ENCODE measurements at places on chromosomes 11 and 22. TPM values are rescaled to one million over a fixed set of nuclear protein-coding genes. Genes with fewer than 3 reads are reported as not detected.

GRCh38 chr11:78038697-78039313, 15.7 kb upstream of the KCTD14 start:
- DNase-seq: no peak

GRCh38 chr11:78000193-78000592, 5.7 kb upstream of the INTS4 start:
- peak; percentile 25 for DNase-seq

- DNase-seq: no peak
These were observed 27.9 kb downstream of the OR9I1 start for GRCh38 chr11:58097437-58097836.

DNA sequence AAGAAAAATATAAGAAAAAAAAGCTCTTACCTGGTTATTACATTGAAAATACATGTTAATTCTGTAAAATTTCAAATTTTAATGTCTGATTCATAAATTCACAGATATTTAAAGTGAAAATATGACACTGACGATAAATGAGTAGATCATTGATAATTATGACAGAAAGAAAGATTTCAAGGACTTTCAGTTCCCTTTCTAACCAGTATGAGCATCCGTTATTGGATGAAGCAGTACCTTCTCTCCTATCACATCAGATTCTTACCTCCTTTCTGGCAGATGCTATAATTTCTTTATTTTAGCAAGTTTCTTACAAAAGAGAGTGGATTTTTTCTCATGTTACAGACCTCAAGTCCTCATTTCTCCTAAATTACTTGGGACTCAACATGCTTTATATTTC, 847.3 kb downstream of the JRKL start:
- no peak for DNase-seq

DNA sequence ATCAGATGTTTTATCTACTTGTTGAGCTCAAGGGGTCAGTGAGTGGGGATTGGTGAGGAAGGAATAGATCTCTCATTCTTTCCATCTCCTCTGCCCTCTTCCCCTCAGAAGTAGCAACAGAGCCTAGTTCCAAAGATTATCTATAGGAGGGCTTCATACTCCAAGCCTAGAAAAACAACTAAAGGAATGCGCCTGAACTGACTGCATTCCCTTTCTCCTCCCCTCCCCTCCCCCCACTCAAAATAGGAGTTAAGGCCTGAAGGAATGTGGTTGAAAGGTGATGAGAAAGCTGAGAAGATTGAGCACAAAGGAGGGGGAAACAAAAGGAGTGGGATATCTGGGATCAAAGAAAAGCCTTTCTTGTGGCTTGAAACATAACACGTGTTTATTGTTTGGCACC, 10.5 kb downstream of the EMSY start:
- no peak for DNase-seq

CCDC188 gene
- total RNA-seq: not detected

OR2AG2 gene
- 0.47 TPM for total RNA-seq

Measured in activated T-helper 1 cell treated with anti-CD3 and anti-CD28 coated beads, Interleukin-12 subunit alpha, Interleukin-12 subunit beta, Interleukin-2, Interleukin-4 antibody, amounts not matched to agents 30 ng/mL and 10 ng/mL and 1 ng/mL, durations not matched to agents 14 hours and 24 hours and 36 hours (primary cell).